ENCODE measurements at places on chromosomes 1 and 21.

DNA sequence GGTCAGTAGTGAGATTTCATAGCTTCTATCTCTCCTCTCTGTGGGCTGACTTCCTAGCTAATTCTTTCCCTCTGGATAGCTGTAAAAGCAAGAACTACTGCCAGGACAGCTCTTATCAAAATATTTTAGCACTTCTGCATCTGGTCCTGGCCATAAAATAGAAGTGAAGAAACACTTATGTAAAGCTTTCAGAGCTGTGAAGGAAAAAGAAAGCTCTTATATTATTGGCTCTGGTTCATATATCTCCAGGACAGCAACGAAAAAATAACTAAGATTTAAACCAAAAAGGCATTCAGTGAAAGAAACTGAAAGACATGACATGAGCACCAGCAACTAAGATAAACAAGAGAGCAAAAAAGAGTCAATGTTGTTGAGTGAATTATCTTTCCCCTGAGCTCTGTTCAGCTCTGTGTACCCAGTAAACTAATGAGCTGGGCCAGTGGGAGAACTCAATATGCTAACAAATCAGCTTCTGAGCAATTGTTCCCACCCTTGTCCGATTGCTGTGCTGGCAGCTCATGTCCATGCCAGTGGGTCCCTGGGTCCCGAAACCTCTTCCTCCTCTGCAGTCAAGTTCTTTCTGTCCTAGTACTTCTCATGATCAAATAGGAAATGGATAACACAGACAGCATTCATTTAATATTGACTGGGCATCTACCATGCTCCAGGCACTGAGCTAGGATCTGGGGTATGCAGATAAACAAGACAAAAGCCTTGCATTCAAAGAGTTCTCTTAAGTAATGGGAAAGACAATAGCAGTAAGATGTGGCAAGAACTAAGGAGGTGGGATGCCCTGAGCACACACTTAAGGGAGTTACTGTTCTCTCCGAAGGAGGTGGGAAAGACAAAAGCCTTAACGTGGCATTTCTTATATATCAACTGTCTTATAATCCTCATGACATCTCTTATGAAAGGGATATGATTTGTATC is 45.3 kb upstream of the MAN1A2 start:
- no peak for DNase-seq

DNA sequence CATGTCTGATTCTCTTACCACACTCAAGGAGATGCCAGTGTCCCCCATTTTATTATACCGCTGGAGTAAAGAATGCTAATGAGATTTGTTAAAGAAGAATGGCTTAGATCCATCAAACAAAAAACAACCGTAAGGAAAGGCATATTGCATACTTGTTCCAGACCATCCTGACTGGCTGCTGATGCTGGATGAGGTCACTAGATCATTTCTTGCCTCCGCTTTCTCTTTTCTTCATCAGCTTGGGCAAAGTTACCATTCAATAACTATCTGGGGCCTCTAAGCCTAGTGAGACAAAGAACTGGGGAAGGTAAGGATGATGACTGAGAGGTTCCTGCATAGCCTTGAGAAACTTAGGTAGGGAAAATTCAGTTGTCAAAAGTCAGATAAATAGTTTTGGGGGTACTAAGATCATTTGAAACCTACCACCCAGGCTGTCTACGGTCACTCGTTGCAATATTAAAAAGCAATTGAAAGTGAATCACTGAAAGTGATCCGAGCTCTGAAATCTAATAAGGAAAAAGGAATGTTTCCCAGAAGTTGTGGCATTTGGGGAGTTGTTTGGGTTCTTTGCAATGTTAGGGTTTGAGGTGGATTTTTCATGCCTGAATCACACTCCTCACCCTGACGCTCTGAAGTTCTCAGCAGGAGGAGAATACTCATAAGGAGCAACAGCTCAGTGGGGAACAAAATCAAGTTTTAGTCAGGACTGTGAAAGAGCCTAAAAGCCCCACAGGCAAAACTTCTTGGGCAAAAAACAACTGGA is 176.8 kb downstream of the HHIPL2 start:
- no peak for DNase-seq

DNA sequence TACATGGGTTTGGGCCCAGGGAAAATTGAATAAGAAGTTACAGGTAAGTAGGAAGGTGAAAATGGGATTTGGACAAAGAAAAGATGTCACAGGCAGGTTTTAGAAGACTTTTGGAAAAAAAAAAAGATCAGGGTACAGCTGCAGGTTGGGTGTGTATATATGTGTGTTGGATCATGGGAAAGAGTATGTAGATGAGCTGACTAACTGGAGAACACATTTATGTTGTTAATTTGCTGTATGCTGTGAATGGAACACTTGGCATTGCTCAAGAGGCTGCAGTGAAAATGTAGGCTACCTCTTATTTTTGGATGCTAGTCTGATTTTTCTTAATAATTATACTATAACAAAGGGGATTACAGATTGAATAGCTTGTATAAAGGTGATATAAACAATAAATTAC is 577.7 kb upstream of the USP24 start:
- DNase-seq = no peak

- DNase-seq = no peak
Observed at GRCh38 chr1:38962113-38962512, 20.5 kb upstream of the RHBDL2 start.

GRCh38 chr1:46248122-46248920 is 758 bp downstream of the RAD54L start:
- DNase-seq = peak; percentile 26

GRCh38 chr1:38134294-38134755 is 87.7 kb upstream of the POU3F1 start:
- no peak for DNase-seq

- DNase-seq = no peak
Observed at GRCh38 chr1:49319426-49319963, 542.8 kb upstream of the BEND5 start.

DNA sequence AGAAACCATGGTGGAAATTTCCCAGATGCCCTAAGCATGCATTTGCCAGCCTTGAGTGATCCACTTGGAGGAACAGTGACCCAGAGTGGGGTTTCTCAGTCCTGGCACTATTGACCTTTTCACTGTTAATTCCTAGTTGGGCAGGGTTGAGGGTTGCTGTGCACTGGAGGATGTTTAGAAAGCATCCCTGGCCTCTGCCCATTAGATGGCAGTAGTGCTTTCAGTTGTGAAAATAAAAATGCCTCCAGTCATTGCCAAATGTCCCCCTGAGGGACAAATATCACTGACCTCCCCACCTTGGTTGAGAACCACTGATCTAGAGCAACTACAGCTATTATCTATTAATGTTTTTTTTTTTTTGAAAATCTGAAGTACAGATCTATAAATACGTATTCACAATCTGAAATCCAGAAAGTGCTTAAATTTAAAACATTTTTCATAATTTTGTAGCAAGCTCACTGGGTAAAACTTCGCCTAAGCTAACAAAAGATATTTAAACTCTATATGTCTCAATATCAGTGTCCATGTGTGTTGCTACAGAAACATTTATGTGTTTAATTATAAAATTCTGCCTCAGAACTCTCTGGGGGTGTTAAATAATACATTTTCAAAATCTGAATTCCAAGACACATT is 27.3 kb downstream of the F3 start:
- no peak for DNase-seq

- DNase-seq = no peak
Observed at GRCh38 chr1:205396967-205397616, 24.8 kb downstream of the LEMD1 start.

- no peak for DNase-seq
Observed at GRCh38 chr21:17854745-17855144, 35.6 kb upstream of the C21orf91 start.

DNA sequence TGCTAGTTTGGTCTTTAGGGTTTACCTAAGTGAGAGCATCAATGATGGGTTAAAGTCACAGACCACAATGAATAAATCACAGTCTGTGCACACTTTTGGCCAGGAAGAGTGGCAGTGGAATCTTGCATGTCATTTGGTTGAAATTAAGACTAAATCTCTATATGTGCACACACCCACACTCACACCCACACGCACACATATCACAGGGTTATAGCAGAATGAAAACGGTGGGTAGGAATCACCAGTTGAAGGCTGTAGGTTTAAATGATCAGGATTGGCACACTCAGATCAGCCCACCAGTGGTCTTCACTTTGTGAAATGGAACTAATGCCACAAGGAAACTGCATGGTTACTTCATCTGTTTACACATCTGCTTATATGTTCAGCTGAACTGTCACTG is 97.6 kb upstream of the ADAR start:
- no peak for DNase-seq

- DNase-seq = no peak
Observed at GRCh38 chr1:242318140-242318539, 206.4 kb downstream of the PLD5 start.

GRCh38 chr1:245411245-245412036 is 256.7 kb downstream of the KIF26B start:
- no peak for DNase-seq

DNA sequence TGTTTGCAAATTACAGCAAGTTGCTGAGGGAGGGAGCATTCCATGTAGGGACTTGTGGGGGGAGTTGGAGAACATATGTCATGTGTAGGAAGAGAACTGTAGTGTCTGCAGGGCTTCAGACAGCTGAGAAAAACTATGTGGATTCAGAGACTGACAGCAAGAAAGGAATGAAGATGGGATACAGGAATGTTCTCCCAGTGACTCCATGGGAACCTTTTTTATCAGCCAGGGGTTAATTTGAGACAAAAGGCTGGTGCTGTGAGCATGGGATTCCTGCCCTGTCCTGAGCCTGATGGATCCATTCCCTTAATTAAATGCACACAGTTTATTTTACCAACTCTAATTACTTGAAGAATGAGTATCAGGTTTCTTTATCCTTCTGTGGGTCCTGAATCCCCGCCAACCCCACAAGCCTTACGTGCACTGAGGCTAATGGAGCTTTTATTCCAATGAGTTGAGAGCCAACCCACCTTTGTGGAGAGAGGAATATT is 26.5 kb upstream of the PLXNA2 start:
- DNase-seq = no peak

- DNase-seq = no peak
Observed at GRCh38 chr1:31976401-31976800, 37.3 kb upstream of the KHDRBS1 start.

DNA sequence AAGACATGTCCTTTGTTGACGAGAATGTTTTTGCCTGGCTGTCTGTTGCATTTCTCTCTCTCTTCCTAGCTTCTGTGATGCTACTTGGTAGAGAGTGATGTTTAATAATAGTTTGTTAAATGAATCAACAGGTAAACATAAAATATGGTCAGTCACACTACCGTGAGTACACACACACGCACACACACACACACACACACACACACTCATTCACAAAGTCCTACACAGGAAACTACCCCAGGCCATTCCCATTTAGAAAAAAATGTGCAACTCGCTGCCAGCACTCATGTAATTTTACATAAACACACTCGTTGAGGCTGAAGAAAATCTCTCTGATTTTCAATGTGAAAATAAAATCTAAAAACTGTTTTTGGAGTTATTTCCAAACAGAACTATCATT is 38.7 kb downstream of the RUNX1 start:
- no peak for DNase-seq

DNA sequence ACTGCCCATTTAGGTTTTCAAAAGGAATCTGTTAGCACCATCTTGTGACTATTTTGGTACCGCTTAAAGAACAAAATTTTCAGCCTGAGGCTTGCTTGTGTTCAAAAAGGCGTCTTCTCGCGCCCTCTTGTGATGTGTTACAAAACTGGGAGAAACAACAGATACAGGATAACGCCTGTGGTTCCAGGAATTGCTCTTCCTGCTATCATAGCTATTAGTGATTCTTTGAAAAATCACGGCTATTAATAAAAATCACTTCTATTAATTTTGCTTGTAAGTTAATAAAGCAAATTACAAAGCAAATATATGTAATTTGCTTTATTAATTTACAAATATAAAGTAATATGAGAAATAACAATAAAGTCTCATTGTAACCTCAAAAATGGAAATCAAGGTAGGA is 82.2 kb upstream of the ABCD3 start:
- DNase-seq = no peak

DNA sequence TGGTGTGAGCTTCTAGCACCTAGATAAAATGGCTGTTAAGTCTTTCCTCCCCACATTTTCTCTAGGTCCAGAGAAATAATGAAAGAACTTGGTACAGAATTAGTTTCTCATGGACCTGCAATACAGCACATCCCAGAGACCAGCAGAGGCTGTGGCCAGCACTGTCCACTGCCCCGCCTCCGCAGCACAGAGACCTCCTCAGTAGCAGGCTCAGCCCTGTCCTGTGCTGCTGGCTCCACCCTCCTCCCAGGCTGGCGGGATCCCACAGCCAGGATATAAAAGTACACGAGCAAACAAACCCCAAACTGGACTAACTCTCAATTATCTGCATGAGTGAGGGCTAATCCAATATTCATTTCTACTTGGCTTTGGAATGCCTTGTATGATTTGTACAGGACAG is 401.5 kb downstream of the RPS6KC1 start:
- DNase-seq = no peak

GRCh38 chr1:107541412-107541811 is 400.6 kb downstream of the NTNG1 start:
- no peak for DNase-seq

DNA sequence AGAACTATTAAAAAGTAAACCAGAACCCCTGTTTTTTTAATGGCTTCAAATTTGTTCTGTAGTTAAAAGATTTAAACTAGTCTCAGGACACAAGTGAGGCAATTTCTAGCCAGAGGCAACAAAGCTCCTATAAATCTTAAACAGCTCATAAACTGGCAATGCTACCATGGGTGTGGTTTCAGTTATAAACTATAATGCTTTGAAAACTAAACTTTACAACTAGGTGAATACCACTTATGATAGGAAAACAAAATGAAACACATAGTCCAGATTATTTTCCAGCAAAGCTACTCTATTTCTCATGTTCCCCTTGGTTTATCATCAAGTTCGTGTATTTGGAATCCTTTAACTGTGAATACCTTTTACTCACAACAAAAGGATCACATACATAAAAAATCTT is 282.5 kb downstream of the VAV3 start:
- no peak for DNase-seq

DNA sequence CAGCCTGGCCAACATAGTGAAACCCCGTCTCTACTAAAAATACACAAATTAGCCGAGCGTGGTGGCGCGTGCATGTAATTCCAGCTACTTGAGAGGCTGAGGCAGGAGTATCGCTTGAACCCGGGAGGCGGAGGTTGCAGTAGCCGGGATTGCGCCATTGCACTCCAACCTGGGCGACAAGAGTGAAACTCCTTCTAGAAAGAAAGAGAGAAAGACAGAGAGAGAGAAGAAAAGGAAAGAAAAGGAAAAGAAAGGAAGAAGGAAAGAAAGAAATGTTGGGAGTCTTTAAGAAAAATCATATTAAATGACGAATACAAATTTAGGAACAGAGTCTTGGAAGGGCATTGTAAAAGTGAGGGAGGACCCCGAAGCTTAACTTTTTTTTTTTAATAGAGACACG is 1.8 kb upstream of the HNRNPR start:
- DNase-seq = no peak

DNA sequence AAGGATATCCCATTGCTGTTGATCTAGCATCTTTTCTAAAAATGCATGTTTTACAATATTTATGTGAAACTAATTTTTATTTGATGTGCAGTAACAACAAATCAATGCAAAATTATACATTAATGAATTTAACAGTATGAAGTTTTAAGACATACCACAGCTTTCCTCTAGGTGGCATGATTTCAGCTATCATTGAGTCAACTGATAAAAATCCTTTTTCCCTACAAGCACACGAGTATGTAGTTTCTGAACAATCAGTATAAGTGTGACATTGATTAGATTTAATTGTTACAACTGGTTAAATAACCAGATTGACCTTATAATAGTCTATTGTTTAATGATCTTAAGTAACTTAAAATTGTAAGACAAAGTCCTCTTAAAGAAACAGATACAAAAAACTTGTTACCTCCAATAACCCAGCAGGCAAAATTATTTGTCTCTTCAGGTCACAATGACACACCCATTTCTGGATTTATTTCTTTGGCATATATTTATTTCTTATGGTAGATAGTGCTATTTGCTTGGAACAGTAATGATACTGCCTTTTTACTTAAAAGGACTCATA is 5.8 kb upstream of the TGFB2 start:
- no peak for DNase-seq

All from activated T-cell treated with anti-CD3 and anti-CD28 coated beads, Interleukin-2, amount 50 U/mL, for 1 hour (primary cell).